IMR-90 (cell line): ENCODE measurements at places on chromosomes 1 and 21.
A peak's percentile ranks its signal among the peaks of the same experiment; 100 is the strongest.

- DNase-seq = peak; percentile 73
These were observed 755 bp upstream of the THRAP3 start for GRCh38 chr1:36223381-36223995.

DNA sequence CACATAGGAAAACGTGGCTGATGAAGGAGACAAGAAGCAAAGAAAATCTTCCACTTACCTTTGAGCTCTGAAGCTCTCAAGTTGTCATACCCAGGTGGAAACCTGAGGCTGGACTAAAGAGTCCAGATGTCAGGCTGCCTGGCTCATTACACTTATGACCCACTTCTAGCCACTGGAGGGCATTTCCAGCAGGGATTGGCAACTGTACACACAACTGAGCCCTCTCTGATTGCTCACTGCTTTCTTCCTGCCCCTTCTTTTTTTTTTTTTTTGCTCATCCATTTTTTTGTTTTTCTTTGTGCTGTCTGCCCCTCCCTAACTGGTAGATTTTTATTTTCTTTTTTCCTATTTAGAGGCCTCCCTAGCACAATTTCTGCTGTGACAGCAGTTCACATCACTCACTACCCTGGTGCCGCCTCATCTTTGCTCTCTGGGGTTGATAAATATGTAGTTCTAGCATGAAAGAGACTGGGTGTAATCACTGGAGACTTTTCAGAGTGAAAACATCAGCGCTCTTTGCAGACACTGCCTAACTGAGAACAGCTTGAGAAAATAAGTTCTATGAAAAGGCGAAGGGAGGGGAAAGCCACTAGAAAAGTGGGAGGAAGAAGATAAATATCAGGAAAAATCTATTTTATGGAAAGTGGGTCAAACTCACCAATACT, 334.5 kb downstream of the NUF2 start:
- DNase-seq = no peak

DNA sequence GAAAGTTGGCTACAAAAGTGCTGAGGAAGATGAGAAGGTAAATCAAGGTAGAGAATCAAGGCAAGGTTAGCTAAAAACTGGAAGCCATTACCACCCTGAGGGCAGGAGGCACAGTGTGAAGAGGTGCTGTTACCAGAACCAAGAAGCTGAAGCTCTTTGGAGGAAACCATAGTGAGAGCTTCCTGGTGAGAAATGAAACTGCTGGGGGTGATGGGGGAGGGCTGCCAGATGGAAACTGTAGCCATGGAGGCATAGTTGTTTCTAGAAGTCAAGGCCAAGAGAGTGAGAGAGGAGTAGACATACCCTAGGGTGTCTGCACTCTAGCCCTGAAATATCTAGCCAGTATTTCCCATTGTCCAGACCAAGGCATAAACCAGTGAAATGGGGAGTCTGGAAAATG, 28.7 kb downstream of the IFI44 start:
- no peak for DNase-seq

- DNase-seq = no peak
These were observed 182.8 kb downstream of the EIF4G3 start for GRCh38 chr1:20993716-20994575.

DNA sequence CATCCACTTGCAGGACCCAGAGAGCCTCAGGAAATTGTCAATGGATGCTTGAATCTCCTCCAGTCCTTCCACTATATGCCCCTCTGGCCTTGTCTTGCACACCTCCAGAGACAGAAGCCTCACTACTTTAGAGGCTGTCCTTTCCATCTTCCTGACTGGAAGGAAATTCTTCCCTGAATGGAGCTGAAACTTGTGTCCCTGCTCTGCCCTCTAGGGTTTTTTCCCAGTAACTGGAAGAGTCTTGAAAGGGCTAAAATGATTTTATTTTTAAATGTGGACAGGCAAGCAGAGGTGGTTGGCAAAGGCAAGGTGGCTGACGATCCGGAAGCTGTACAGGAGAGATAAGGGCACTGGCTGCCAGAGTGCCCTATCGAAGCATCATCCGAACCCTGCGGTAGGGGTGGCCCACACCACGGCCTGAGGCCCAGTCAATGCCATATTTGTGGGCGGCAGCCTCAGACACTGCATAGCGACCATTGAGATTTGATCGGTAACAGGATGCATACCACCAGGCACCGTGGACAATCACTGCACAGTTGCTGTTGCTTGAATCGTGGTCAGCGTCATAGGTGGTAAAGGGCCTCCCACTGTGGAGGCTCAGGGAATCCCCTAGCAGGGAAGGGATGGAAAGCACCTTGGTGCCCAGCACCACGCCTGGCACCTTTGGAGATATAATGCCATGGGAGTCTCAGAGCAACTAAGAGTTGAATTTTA, 2.3 kb upstream of the MAP3K6 start:
- DNase-seq = peak; percentile 40

- no peak for DNase-seq
These were observed 82.7 kb downstream of the KCND3 start for GRCh38 chr1:111906816-111907215.

DNA sequence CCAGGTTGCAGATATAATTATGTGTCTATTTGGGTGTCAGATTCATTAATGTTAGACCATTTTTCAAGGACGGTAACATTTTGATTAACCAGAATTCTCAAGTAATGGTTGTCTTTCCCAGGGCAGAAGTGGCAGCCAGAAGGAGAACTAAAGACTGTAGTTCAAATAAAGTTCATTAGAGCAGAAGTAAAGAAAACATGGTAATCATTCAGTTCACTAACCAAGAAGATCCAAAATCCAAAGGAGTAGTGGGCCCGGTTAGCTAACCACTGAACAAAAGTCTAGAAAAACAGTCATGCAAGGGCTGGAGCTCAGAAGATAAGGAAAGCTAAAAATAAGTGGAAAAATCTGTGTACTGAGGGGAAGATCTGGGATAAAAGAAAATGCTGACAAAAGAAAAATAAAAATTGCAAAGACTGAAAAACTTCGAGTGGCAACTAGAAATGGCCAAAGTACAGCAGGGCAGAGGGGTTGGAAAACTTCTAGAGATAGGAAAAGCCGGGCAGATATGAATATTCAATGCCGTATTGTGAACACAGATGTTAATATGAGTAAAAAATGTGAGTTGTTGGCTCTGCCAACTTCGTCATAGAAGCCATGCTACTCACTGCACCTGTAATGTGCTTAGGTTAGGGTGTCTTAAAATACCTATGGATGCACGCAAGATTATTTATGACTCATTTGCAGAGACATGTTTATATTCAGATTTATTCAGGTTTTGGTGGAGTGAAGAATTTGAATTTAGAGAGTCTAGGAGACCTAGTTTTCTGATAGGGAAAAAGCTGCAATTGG, 925.9 kb downstream of the LTN1 start:
- no peak for DNase-seq

GRCh38 chr1:115310581-115311473, 27.2 kb downstream of the NGF start:
- DNase-seq = no peak

- DNase-seq = peak; percentile 85
These were observed 3.6 kb upstream of the MXRA8 start for GRCh38 chr1:1361982-1362423.

- DNase-seq = peak; percentile 44
These were observed 476.8 kb upstream of the DEPDC1 start for GRCh38 chr1:68973459-68974244.

- DNase-seq = no peak
These were observed 5.6 kb downstream of the RPS6KA1 start for GRCh38 chr1:26535201-26535600.
